ENCODE measurements at places on chromosomes 6 and 20. TPM values are rescaled to one million over a fixed set of nuclear protein-coding genes. Genes with fewer than 3 reads are reported as not detected.

FOXP4 gene
- 24.3 TPM for total RNA-seq

- DNase-seq: no peak
Measured at GRCh38 chr20:17014756-17015366, 212.0 kb upstream of the PCSK2 start.

CGA gene
- 43.8 TPM for total RNA-seq

ANKS1A gene
- total RNA-seq: 25.4 TPM

FAM217A gene
- total RNA-seq: not detected

DNA sequence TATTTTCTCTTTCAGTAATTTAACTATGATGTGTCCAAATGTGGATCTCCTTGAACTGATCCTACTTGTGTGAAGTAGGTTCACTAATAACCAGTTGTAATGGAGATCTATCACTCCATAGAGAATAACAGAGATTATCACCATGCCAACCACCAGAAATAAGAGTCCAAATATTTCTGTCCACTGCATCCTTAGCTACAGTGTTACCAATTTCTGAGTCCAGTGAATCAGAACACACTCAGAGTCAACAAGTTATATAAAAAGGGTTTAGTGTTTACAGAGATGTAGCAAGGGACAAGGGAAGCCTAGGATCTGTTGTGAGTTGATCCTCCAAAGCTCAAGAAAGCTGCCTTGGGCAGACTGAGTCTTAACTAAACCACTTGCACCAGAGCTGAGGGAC, 882.8 kb downstream of the TBC1D32 start:
- DNase-seq: no peak

DNA sequence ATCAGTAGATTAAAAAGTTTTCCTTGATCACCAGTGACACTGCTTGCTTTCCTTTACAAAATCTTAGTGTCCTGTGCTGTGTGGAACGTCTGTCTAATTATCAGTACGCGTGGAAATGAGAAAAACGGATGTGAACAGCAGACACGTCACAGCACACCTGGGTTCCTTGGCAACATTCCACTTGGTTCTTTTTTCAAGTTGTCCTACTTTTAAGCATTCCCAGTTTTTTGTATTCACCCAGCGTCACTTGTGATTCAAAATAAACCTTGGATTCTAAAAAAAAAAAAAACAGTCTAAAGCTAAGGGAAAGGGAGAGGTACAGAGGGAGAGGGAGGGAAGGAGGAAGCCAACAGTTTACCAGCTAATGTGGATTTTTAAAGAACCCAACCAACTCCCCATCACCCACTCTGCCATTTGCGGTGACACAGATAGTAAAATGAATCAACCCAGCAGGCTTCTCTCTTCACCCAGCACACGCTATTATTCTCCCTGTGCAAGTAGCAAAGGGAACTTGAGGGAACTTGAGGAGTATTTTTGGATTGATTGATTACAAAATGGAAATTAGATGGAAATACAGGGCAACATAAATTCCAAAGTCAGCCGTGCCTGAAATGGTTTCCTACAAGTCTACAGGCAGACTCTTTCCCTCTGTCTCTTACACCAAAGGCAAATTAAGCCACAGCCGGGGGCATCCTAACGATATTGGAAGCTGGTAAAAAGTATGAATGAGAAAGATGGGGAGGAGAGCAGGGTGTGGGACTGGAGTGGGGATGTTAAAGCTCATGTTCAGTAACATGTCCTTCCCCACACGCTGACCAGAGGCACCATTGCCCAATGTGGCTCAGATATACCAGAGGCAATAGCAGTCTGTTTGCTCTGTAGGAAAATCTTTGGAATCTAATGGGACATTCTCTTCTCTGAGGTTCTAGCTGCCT, 129.8 kb downstream of the SASH1 start:
- no peak for DNase-seq

NMBR gene
- 0.27 TPM for total RNA-seq

NOX3 gene
- total RNA-seq: not detected

GRCh38 chr6:2558098-2558680, 192.5 kb downstream of the MYLK4 start:
- no peak for DNase-seq

- DNase-seq: no peak
Measured at GRCh38 chr6:7390226-7390878, 744 bp downstream of the RIOK1 start.

- no peak for DNase-seq
Measured at GRCh38 chr6:90285042-90285481, 11.6 kb downstream of the BACH2 start.

GRCh38 chr6:165987483-165988301, 180.0 kb downstream of the TBXT start:
- peak; percentile 62 for DNase-seq

DNA sequence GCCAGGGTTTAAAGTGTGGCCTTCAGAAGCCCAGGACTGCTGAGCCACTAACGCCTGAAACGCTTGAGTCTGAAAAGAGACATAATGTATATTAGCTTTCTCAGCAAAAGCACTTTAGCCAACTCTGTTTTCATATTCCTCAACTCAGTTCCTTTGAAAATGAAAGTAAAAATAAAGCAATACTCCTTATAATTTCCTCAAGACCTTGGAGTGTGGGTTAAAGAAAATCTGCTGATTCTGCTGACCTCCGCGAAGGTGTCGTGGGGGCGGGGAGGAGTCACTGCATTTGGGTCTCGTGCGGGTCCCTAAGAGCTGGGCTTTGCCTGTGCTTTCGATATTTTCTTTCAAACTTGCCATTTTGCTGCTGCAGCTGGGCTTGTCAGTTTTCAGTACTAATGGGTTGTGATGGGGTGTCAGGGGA, 142.2 kb upstream of the ARID1B start:
- DNase-seq: no peak

DNA sequence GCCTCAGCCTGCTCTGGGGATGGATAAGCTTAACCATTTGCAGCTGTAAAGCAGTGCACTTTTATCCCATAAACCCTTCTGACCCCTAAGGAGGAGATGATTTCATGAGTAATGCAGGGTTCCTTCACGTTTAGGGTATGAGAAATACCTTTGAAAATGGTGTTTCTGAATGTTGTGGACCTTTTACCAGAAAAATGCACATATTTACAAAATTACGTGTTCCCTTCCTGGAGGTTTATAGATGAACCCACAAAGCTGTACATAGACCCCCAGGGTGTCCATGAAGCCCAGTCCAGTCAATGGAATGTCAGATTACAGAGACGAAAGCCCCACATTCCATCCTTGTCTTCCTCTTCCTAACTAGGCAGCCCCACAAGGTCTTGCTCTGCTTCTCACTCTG, 78.6 kb upstream of the INSM1 start:
- DNase-seq: no peak

DNA sequence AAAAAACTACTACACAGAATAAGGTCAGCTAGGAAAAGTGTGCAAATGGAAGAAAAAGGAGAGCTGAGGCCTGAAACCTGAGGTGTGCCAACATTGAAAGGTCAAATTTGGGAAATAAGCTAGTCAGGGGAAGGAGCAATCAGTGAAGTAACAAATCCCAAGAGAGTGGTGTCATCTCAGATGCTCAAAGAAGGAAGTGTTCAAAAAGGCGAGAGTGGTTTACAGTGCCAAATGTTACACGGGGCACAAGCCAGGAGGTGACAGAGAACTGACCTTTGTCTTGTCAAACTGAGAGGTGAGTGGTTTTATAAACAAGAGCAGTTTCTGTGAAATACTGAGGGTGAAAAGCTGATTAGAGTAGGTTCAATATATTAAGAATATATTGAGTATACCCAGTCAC, 83.0 kb upstream of the TCF21 start:
- DNase-seq: no peak

CITED2 gene
- total RNA-seq: 262 TPM

- DNase-seq: no peak
Measured at GRCh38 chr20:36646678-36647077, 682 bp upstream of the SLA2 start.

DNA sequence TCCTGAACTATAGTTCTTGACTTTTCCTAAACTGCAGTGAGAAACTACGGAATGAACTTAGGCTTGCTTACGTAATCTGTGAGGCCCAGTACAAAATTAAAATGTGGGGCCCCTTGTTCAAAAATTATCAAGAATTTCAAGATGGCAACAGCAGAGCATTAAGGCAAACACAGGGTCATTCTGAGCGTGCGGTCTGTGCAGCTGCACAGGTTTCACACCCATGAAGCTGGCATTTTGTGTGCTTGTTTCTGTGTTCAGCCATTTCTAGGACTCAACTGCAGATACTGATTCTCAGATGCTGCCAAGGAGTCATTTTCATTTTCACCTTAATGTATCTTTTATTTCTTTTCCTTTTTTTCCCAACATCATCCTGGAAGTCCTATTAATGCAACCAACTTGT, 49.6 kb upstream of the HBS1L start:
- no peak for DNase-seq

DNA sequence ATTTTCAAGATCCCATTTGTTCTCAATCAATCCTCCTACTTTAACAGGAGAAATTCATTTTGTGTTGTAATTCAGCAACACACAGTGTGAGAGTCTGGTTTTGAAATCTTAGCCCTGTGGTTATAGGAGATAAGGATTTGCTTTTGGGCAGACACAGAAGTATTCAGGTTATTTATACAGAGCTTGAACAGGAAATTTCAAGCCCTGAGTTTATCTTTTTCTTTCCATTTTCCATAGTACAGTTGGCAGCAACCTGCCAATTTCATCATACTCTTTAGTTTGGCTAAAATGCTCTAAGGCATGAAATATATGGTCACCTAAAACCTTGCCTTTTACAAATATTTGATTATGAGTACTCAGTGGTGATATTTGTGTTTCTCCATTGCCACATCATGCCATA, 41.4 kb downstream of the PKIB start:
- DNase-seq: no peak

GRCh38 chr6:148851683-148852556, 105.1 kb downstream of the UST start:
- DNase-seq: no peak

- no peak for DNase-seq
Measured at GRCh38 chr6:101614774-101615173, 221.3 kb downstream of the GRIK2 start.

DNA sequence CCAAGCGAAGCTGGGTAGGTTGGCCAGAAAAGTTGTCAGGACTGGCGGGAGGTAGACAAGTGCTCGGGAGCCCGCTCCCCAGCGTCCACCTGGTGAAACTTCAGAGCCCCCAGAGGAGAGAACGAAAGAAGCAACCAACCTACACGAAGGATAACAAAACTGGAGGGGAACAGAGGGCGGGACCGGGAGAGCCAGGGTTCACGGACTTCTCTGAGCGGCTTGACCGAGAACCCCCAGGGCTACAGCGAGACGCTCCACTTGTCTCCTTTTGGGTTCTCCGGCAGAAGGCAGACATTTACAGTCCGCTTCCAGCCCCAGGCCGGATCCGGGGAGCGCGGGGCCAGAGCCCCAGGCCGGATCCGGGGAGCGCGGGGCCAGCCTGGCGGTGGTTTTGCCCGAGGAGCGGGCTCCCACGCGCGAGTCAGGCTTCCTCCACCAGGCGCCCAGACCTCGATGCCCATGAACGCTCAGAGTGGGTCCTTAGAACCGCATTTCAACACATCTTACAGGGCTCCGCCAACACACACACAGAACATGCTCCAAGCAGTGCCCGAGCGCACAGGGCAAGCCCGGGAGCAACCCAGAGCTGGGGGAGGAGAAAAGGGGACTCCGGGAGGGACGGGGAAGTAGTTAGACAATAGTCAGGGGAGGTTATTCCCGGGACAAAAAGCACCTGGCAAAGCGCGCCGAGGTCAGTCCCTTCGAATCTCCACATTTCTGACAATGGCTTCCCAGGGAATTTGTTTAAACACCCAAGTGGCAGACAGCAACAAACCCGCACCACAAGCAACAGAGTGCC, 1.1 kb downstream of the PTPRK start:
- DNase-seq: peak; percentile 81

DNA sequence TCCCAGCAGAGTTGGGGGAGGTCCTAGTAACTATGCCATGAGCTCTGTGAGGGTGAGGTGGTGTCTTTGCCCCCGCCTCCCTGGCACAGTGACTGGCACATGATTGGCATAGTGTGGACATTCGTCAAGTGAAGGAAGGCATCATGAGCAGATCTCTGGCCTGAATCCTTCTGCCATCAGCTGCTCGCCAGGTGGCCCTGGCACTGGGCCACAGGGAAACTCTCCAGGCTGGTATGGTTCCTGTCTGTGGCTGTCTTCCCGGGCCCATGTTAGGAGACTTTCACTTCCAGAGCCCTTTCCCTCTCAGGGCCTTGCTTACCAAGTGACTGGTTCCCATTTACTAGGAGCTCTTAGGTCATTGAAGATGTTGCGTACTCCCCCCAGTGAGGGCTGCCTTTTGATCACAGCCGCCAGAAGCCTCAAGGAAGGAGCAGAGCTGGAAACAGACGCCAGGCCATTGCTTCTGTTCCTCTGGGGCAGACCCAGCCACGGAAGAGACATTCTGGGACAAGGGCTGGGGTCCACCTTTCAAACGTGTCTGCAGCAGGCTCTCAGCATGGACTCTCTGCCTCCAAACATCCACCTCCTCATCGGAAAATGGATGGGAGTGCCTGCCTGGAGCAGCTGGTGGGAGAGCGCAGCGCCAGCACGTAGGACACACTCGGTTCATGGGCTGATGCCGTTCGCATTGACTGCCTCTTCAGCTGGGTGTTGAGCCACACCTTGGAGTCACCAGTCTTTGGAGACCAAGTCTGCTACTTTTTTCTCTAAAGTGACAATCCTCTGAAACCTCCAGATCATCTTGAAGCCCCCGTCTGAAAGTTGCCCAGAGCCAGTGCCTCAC, 67.2 kb downstream of the PTPN1 start:
- no peak for DNase-seq
